ENCODE measurements at places on chromosomes 11 and 22.

DNA sequence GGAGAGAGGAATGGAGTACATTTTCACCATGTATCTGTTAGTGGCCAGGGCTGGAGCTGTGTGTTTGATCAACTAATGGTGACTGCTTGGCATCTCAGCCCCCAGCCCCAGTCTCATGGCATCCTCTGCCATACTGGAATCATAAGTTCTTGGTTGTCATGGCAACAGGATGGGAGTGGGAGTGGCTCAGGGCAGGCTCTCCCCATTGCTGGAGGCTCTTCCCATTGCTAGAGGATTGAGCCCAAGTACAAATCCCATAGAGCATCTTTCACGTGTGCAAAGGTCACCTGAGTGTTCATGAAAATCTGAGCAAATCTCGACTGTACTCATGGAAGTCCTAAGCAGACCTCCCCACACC is 14.9 kb downstream of the DNAJB13 start:
- no peak for DNase-seq

DNA sequence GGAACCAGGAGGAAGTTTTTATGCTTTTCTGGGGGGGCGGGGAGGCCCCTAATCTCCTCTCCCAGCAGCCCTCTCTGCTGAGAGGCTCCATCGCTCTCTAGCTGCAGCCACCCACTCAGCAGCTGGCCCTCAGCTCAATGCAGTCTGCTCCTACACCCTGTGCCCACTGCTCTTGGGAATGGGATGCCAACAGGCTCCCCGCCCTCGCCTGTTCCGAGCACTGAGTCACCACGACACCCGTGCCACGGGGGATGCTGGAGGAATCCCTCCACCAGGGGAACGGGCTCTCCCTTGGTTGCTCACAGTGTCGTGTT is 23.5 kb upstream of the SUSD2 start:
- DNase-seq: no peak

DNA sequence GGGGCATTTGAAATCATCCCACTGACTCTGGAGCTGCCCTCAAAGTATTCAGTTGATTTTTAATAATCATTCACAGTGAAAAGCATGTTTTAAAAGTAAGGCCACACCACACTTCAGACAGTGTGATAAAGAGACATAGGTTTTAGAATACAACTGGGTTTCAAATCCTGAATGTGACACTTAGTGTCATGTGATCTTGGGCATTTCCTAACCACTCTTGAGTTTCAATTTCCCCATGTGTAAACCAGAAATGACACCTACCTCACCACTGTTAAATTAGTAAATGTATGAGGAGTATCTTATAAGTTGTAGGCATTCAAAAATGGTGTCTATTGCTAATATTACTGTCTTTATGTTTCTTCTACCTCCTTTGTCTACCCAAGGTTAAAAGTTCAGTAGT is 5.4 kb downstream of the TMEM123 start:
- no peak for DNase-seq

- DNase-seq: peak; percentile 63
These were observed 536.6 kb downstream of the SOX6 start for GRCh38 chr11:15819679-15820286.

DNA sequence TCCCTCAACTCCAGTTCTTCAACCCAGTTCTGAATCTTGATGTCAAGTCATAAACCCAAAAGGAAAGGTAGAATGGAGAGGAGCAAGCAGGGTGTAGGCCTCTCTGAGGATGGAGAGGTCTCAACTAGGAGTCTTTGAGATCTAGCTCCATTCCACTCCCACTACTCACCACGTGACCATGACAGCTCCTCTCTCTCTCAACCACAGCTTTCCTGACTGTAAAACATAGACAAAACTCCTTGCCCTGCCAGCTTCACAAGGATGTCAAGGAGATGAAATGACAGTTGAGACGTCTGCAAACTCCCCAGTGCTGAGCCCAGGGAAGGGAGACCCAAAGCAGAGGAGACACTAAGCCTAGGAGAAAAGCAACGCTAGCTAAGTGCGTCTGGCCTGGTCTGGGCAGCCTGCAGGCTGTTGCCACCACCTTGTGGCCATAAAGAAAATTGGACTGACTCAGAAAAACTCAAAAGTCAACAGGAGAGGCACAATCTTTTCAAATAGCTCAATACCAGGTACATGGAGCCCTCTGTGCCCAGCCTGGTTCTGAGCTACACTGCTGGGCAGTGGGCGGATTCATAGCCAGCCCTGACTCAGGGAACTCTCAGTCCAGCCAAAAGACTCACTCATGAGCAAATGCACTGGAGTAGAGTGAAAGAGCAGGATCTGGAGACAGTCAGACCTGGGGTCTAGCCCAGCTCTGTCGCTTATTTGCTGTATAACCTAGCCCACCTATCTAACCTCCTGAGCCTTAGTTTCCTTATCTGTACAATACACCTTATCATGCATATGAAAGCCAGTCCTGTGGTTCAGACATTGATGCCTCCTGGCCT is 3.4 kb downstream of the CLPB start:
- DNase-seq: peak; percentile 84

GRCh38 chr22:41844513-41844912 is 11.6 kb downstream of the SREBF2 start:
- DNase-seq: no peak

- no peak for DNase-seq
These were observed 48.4 kb downstream of the FAM118A start for GRCh38 chr22:45358127-45358526.

DNA sequence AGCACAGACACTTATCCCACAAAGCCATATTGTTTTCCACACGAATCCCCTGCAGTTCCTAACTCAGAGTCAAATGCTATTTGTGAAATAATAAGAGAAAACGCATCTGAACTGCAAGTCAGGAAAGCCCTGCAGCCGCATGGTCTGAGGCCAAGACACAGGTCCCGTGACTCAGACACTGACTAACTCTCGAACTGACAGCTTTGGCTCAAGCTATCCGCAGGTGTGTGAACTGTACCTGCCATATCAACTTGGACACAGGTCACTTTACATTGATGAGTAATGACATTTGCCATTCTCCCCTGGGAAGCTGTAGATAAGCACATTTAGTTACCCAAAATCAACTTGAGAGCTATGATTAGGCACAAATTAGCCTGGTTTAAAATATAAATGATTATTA is 34.9 kb upstream of the NFRKB start:
- DNase-seq: no peak

GRCh38 chr22:47148956-47149728 is 386.7 kb downstream of the TBC1D22A start:
- no peak for DNase-seq

DNA sequence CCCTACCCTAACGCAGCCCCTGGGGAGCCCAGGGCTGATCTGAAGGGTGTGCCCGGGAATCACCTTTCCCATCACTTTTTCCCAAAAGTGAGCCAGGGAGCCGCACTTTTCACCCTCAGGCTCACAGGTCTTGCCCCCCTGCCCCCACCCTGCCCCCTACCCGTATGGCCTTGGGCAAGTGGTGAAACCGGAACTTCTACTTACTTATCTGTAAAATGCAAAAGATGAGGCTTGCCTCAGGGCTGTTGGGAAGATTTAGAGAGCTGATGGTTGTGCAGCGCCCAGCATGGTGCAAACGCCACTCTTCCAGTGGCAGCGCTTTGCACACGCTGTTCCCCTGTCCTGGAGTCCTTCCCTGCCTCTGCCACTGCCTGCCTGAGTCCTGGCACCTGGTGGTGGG is 8.0 kb downstream of the SYT12 start:
- no peak for DNase-seq

DNA sequence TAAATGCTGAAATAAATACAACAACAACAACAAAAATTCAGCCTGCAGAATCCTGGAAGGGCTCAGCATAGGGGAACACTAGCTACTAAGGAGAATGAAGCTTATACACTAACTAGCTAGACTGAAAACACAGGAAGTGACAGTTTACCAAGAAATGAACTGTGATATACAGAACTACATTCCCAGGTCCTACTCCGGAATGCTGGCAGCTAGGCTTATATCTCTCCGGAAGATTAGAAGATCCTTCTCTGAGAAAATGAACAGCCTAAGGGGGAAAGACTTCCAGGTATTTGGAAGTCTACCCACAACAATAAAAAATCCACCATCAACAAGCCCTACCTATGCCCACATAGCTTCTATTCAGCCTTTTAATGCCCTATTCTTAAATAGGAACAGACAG is 31.0 kb downstream of the CCDC34 start:
- no peak for DNase-seq

DNA sequence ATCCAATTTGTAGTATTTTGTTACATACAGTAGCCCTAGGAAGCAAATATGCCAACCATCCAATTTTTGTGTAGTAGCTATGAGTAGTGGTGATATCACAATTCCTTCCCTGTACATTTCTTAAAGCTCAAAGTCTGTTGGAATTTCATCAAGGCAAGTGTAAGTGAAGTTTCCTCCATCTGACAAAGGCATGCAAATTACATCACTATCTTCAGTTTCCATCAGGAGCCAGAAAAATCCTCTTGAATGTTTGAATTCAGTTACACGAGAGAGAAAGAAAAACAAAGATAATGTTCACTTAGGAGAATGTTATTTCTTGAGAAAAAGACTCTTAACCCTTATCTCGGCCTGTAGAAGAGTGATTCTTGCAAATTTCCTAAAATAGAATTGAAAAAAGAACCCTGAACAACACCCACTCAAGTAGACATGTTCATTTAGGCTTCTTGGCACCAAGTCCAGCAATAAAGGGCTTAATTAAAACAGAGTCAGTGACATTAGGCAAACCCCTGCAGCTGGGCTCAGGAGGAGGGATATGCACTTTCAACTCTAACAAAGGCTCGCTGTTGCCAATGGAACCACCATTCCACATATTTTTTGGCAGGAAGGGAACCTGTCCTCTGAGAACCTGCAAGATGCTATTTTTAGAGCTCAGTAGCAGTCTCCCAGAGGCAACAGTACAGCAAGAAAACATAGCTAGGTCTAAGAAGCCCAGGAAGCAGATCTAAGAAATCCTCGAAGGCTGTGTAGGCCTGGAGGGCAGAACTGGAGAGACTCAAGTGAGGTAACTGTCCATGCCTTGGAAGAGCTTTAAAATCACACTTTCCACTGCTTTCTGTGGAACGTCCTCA is 144.6 kb downstream of the CCDC81 start:
- no peak for DNase-seq
